MCF 10A (cell line): ENCODE measurements at places on chromosomes 2 and 18. TPM values are rescaled to one million over a fixed set of nuclear protein-coding genes. Genes with fewer than 3 reads are reported as not detected.

The PSME4 gene
- total RNA-seq, result 54.8 and 65.2 TPM in 2 replicates

The MC4R gene
- total RNA-seq, result not detected in 2 replicates

The CENPA gene
- total RNA-seq, result 19.7 and 35.1 TPM in 2 replicates

GRCh38 chr2:224930990-224931389 is 111.3 kb downstream of the DOCK10 start:
- no peak overlapping the region for H3K27ac ChIP-seq
- H3K4me1 ChIP-seq, result peaks cover 16% of the 10 kb centered on the region
- no peak overlapping the region for H3K4me3 ChIP-seq
- H3K27me3 ChIP-seq, result no peaks in the 10 kb centered on the region
- no peak for DNase-seq
- H3K36me3 ChIP-seq, result peaks cover 10% of the 10 kb centered on the region

- H3K27ac ChIP-seq, result no peak overlapping the region
- H3K4me1 ChIP-seq, result no peaks in the 10 kb centered on the region
- peaks cover 89% of the 10 kb centered on the region for H3K27me3 ChIP-seq
- no peak overlapping the region for H3K4me3 ChIP-seq
- no peak for DNase-seq
- H3K36me3 ChIP-seq, result no peaks in the 10 kb centered on the region
Measured at GRCh38 chr2:235148201-235149170, 196.7 kb downstream of the SH3BP4 start.

- no peaks in the 10 kb centered on the region for H3K27me3 ChIP-seq
- H3K36me3 ChIP-seq, result peaks cover 60% of the 10 kb centered on the region
- DNase-seq, result no peak
- H3K27ac ChIP-seq, result no peak overlapping the region
- H3K4me3 ChIP-seq, result no peak overlapping the region
- peaks cover 33% of the 10 kb centered on the region for H3K4me1 ChIP-seq
Measured at GRCh38 chr2:74424139-74424992, 2.8 kb downstream of the WDR54 start.

DNA sequence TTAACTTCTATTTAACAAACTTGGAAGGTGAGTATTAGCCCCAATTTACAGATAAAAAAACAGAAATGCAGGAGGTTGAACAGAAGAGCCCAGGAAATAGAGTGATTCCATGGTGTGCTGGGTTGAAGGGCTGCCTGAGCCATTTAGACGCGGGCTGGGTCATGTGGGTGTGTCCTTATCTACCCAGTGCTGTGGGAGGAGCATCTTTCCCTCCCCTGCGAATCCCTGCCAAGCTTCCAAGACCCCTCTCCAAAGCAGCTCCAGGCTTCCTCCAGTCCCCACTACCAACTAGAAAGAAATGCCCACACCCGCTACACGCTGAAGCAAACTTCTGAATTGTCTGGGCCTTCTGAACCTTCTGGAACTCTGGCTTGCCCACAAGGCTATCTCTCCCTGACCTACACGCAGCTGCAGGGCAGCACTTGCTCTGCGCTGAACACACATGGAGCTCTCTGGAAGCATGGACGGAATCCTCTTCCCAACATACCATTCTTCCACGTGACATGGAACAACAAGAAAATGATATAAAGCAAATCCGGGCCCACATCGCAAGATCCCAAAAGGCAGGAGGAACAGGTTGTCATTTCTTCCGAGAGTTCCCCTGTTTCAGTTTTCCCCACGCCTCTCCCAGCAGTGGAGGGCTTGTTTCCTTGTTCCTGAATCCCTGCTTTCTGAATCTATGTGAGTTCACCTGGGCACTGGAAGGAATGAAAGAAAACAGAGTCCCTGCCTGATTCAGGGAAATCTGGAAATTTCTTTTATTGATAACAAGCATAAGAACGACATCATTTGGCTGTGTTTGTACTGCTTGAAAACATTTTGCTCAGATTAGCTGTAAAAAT is 562.7 kb upstream of the ID2 start:
- no peaks in the 10 kb centered on the region for H3K36me3 ChIP-seq
- H3K27ac ChIP-seq, result peak overlapping the region; percentile 69

DNA sequence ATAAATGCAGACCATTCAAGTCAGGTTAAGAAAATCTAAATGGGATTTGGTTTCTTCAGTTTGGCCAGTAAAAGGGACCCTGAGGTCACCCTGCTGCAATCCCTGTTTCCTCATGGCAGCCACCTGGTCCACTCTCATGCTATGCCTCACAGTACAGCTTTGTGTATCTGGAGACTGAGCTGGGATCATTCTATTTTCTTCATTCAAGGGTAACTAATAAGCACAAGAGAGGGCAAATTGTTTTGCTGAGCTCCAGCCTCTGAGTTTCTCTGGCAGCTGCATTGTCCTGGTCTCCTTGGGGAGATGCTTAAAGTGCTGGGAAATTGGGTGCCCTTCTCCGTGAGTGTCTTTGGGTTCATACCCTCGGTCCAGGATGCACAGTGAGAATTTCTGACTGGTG is 18.5 kb upstream of the BCL2L11 start:
- no peak for DNase-seq
- no peak overlapping the region for H3K4me3 ChIP-seq
- peaks cover 6% of the 10 kb centered on the region for H3K4me1 ChIP-seq
- H3K27ac ChIP-seq, result no peak overlapping the region
- peaks cover 13% of the 10 kb centered on the region for H3K27me3 ChIP-seq

- H3K27ac ChIP-seq, result no peak overlapping the region
- H3K36me3 ChIP-seq, result no peaks in the 10 kb centered on the region
- H3K27me3 ChIP-seq, result no peaks in the 10 kb centered on the region
- no peak for DNase-seq
- no peak overlapping the region for H3K4me3 ChIP-seq
Measured at GRCh38 chr2:75609937-75610508, 36.6 kb upstream of the MRPL19 start.

GRCh38 chr18:8794156-8794933 is 89.0 kb downstream of the MTCL1 start:
- peak; percentile 36 for DNase-seq
- no peak overlapping the region for H3K4me3 ChIP-seq
- H3K36me3 ChIP-seq, result peaks cover 12% of the 10 kb centered on the region
- H3K27ac ChIP-seq, result peak overlapping the region; percentile 14

DNA sequence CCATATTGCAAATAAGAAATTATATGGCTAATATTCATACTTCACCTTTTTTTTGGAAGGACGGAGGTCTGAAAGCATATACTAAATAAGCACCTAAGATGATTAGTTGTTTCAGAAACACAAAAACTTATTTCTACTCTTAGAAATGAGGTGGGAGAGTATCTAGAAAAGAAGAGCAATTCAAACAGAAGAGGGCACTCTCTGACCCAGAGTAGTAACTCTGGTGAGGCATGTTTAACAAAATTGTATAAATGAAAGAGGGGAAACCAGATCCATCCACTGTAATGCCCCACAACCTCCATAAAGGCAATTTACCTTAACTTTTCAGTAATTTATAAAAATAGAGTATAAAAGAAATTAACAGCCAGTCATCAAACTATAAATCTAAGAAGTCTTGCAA is 669.6 kb upstream of the VRK2 start:
- DNase-seq, result peak; percentile 27
- H3K27ac ChIP-seq, result no peak overlapping the region
- H3K36me3 ChIP-seq, result no peaks in the 10 kb centered on the region
- peaks cover 10% of the 10 kb centered on the region for H3K4me1 ChIP-seq

- no peak overlapping the region for H3K4me3 ChIP-seq
- DNase-seq, result no peak
- peaks cover 85% of the 10 kb centered on the region for H3K27me3 ChIP-seq
- no peaks in the 10 kb centered on the region for H3K36me3 ChIP-seq
Measured at GRCh38 chr2:165198181-165198580, 5.7 kb downstream of the SCN3A start.

GRCh38 chr2:234771980-234772732 is 179.7 kb upstream of the SH3BP4 start:
- H3K36me3 ChIP-seq, result no peaks in the 10 kb centered on the region
- no peak overlapping the region for H3K4me3 ChIP-seq
- H3K4me1 ChIP-seq, result peaks cover 12% of the 10 kb centered on the region
- peak; percentile 28 for DNase-seq
- H3K27me3 ChIP-seq, result peaks cover 9% of the 10 kb centered on the region

DNA sequence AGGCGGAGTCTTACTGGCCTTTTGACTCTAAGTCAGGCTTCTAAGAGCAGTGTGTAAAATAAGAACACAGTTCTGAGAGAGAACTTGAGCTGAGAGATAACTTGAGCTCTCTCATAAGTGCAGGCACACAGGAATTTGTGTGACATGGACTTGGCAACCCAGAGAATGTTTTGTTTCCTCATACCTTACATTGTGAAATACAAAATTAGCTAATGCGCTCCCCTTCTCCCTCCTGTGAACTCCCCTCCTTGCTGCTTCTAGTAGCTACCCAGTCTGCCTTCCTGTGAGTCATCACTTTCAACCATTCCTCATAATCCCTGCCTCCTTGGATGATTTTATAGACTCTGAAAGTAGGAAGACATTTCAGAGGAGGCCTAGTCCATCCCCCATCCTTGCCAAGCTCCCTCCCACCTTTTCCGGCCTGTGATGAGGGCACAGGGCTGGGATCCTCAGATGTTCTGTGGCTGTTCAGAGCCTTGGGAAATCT is 22.6 kb downstream of the FER1L5 start:
- H3K36me3 ChIP-seq, result no peaks in the 10 kb centered on the region
- peak; percentile 99 for DNase-seq
- no peaks in the 10 kb centered on the region for H3K27me3 ChIP-seq
- H3K4me3 ChIP-seq, result peak overlapping the region; percentile 2

- H3K27ac ChIP-seq, result no peak overlapping the region
- peaks cover 45% of the 10 kb centered on the region for H3K4me1 ChIP-seq
- DNase-seq, result peak; percentile 90
- H3K36me3 ChIP-seq, result no peaks in the 10 kb centered on the region
- H3K27me3 ChIP-seq, result no peaks in the 10 kb centered on the region
Measured at GRCh38 chr18:44568342-44568741, 112.3 kb upstream of the SETBP1 start.

DNA sequence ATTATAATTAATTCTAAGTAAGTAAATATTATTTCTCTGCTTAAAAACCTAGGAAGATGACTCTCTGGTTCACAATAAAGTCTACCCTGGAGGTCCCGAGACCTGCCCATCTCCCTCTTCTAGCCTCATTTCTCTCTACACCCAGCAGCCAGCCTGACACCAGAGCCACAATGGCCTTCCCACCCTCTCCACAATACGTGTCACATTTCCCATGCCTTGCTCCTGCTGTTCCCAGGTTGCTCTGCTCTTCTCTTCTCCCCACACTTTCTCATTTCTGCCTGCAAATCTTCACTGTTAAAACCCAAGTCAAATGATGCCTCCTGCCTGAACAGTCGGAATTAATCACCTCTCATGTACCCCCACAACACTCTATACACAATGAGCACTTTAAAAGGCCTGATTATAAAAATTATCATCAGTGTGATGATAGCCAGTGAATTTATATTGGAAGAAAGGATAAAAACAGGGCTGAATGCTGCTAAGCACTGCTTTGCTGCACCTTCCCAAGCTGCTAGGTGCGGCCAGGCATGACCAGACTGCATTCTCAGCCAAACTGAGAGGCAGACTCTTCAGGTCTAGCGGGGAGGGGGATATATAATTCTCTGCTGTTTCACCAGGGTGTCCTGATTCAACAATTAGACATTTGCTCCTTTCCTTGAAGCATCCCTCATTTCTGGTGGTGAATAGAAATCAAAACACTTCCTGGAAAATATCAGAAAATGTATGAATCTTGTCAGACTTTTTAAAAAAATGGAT is 160.6 kb downstream of the DTNA start:
- H3K4me1 ChIP-seq, result no peaks in the 10 kb centered on the region
- H3K4me3 ChIP-seq, result no peak overlapping the region
- H3K27ac ChIP-seq, result no peak overlapping the region

DNA sequence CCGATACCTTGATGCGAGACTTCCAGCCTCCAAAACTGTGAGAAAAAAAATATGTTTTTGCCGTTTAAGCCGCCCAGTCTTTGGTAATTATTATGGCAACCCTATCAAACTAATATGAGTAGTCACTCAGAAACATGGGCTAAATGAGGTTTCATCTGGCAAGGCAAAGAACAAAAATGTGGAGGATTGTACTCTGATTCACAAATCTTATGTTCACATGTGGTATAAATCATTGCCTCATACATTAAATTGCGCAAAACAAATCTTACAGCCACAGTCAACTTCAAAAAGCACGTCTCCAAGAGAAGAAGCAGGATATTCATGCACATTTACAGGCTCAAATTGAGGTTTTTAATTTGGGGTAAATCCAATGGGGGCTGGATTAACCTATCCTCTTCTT is 1435.4 kb upstream of the LRRTM1 start:
- H3K27me3 ChIP-seq, result no peaks in the 10 kb centered on the region
- peaks cover 10% of the 10 kb centered on the region for H3K4me1 ChIP-seq

GRCh38 chr2:200422532-200423261 is 87.2 kb downstream of the KCTD18 start:
- DNase-seq, result no peak
- H3K36me3 ChIP-seq, result peaks cover 34% of the 10 kb centered on the region
- H3K4me1 ChIP-seq, result no peaks in the 10 kb centered on the region
- no peak overlapping the region for H3K27ac ChIP-seq

- H3K27ac ChIP-seq, result no peak overlapping the region
- no peaks in the 10 kb centered on the region for H3K36me3 ChIP-seq
- H3K27me3 ChIP-seq, result no peaks in the 10 kb centered on the region
Measured at GRCh38 chr18:2256577-2256976, 314.7 kb downstream of the METTL4 start.

DNA sequence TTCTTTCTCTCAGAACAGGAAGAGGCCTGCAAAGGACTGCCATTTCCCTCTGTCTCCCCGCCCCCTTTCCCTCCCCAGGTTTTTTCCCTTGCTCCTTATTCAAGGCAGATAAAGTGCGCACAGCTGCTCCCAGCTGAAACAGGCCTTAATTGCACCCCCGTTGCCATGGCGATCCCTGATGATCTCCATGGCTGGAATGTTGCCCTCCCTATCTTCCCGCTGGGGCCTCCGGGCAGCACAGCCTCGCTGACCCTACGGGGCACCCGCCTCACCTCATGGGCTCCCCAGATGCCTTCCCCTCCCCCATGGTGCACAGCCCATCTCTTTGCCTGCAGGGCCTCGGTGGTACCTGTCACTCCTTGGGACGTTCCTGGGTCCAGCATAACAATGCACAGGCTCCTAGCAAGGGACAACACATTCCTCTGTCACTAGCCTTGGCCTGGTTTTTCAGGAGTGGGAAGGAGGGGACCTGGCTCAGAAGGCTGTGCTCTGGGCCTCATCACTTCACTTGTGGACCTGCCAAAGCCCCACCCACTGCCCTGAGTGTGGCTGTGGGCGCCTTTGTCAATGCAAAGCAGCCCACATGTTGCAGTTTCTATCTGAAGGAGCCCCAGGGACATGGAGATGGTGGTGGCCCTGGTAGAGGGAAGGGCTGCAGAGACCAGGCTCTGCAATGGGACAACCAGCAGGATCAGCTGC is 115.0 kb downstream of the CELF4 start:
- DNase-seq, result no peak
- H3K27ac ChIP-seq, result no peak overlapping the region
- H3K36me3 ChIP-seq, result no peaks in the 10 kb centered on the region
- peaks cover 7% of the 10 kb centered on the region for H3K4me1 ChIP-seq

GRCh38 chr18:65235966-65236624 is 514.7 kb upstream of the CDH7 start:
- H3K36me3 ChIP-seq, result no peaks in the 10 kb centered on the region
- H3K4me1 ChIP-seq, result no peaks in the 10 kb centered on the region
- peak; percentile 62 for DNase-seq
- H3K4me3 ChIP-seq, result no peak overlapping the region
